Activated CD4-positive, alpha-beta memory T cell treated with anti-CD3 and anti-CD28 coated beads for 36 hours (primary cell): ENCODE measurements at places on chromosomes 5 and 9. TPM values are rescaled to one million over a fixed set of nuclear protein-coding genes. Genes with fewer than 3 reads are reported as not detected.

Gene GALNT12
- total RNA-seq: 7.9 TPM

Gene PCDHB2
- total RNA-seq: 0.17 TPM

Gene SPINK13
- not detected for total RNA-seq

Gene GPSM1
- 11.3 TPM for total RNA-seq

Gene IFNK
- not detected for total RNA-seq

Gene CCIN
- total RNA-seq: not detected

Gene NDUFB6
- total RNA-seq: 75.7 TPM

Gene TENT4A
- 29.2 TPM for total RNA-seq

Gene FRRS1L
- total RNA-seq: not detected

Gene MZB1
- total RNA-seq: 26.3 TPM

DNA sequence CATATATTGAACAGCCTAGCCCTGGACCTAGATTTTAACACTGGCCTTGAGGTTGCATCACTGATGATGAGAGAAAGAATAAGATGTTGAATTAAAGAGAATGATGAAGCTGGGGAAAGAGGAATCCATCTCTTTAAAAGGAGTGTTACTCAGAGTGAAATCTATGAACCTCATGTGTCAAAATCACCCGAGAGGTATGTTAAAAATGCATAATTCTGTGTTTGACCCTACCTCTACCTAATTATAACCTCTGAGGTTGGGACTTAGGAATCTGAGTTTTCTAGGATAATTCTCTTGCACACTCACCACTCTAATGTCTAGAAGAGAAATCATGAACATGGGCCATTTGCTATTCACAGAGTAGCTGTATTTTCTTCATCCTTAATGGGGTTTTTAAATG, 479.4 kb downstream of the ENC1 start:
- no peak overlapping the region for H3K4me3 ChIP-seq
- no peak for DNase-seq
- no peaks in the 10 kb centered on the region for H3K36me3 ChIP-seq
- H3K27me3 ChIP-seq: peaks cover 2% of the 10 kb centered on the region

- H3K36me3 ChIP-seq: peaks cover 50% of the 10 kb centered on the region
- no peak overlapping the region for H3K4me3 ChIP-seq
- no peak for DNase-seq
Measured at GRCh38 chr5:31485376-31486207, 46.3 kb downstream of the DROSHA start.

DNA sequence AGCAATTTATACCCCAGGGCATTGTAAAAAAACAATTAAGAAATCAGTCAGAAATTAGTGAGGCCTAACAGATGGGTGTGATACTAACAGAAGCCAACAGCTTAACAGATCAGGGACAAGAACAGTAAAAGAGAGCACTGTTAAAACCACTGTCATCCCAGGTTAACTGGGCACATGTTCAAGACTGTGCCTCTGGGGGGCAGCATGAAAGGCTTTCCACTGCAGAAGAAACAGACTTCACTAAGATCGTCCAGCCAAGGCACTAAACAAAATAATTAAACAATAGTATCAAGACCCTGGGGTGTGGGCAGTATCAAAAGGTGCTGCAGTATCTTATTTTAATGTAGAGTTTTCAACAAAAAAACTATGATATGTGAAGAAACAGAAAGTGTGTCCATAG, 43.5 kb downstream of the FBN2 start:
- no peaks in the 10 kb centered on the region for H3K27me3 ChIP-seq
- no peak for DNase-seq
- H3K27ac ChIP-seq: no peak overlapping the region
- no peaks in the 10 kb centered on the region for H3K36me3 ChIP-seq
- H3K4me1 ChIP-seq: no peaks in the 10 kb centered on the region

DNA sequence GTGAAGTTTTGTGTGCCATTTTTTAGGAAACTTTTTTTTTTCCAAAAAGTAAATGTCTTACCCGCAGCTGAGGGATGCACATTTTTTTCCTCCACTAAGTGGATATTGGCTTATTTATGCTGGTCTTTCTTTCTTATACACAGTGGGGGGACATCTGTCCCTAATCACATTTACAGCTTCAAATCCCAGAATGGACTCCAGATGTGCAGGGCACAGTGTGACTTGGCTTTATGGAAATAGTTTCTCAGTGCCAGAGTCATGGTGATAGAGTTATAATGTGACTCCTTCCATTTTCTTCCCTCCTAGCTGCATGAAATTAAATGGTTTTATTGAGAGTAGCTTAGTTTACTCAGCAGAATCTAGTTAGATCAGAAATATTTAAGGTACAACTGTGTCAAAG, 66.5 kb downstream of the SV2C start:
- no peak overlapping the region for H3K27ac ChIP-seq
- peaks cover 10% of the 10 kb centered on the region for H3K27me3 ChIP-seq
- no peaks in the 10 kb centered on the region for H3K4me1 ChIP-seq
- H3K4me3 ChIP-seq: no peak overlapping the region
- no peak for DNase-seq

DNA sequence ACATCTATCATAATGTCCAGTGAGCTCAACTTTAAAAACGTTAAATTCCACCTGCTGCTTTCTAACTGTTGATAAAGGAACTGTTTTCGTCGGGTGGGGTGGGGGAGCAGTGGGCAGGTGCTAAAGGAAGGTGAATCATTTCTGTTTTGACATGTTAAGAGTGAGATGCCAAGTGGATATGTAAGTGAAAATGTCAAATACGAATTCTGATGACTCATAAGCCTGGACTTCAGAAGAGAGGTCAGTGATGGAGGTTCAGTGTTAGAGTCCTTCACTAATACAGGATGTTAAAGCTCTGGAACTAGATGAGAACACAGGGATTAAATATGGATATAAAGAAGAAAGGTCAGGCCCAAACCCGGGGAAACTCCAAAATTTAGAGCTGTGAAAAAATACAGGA, 617.9 kb upstream of the CTNND2 start:
- no peak overlapping the region for H3K27ac ChIP-seq
- no peak for DNase-seq
- H3K4me1 ChIP-seq: no peaks in the 10 kb centered on the region
- no peaks in the 10 kb centered on the region for H3K27me3 ChIP-seq
- no peaks in the 10 kb centered on the region for H3K36me3 ChIP-seq

DNA sequence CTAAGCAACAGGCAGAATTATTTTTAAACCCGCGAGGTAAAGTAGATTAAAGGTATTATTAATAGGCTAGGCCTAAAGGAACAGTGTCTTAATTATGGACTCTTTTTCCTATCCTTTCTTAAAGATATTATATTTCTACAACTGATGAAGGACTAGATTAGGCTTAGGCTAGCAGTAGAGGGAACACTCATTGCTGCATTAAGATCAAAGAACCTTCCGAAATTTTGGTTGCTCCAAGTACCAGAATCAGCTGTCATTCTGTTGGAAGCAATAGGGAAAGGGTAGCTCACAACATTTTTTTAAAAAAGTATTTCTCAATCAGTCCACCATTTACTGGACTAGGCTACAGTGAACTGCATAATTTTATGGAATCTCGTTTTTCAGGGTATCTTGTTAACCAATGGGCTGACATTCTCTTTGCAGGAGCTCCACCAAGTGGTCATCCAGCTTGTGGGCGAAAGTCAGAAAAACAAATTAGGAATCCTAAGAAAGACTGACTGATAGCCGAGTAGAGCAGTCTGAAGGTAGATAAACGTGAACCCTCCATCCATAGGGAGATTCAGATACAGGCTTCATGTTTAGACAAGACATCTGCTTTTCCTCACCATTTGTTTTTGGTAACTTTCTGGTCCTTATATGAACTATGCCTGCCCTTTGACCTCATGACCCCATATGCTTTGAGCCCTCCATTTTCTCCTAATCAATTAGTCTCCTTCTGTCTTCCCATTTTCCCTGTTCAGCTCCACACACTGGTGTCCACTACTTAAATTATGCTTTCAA, 103.6 kb upstream of the CHD1 start:
- H3K27me3 ChIP-seq: no peaks in the 10 kb centered on the region
- H3K4me1 ChIP-seq: peaks cover 77% of the 10 kb centered on the region
- H3K27ac ChIP-seq: peak overlapping the region; percentile 71
- peak overlapping the region; percentile 73 for H3K4me3 ChIP-seq
- peak; percentile 55 for DNase-seq

- no peak overlapping the region for H3K4me3 ChIP-seq
- no peaks in the 10 kb centered on the region for H3K27me3 ChIP-seq
- no peaks in the 10 kb centered on the region for H3K36me3 ChIP-seq
- no peak for DNase-seq
- no peak overlapping the region for H3K27ac ChIP-seq
Measured at GRCh38 chr5:118195211-118195610, 793.1 kb downstream of the DTWD2 start.

DNA sequence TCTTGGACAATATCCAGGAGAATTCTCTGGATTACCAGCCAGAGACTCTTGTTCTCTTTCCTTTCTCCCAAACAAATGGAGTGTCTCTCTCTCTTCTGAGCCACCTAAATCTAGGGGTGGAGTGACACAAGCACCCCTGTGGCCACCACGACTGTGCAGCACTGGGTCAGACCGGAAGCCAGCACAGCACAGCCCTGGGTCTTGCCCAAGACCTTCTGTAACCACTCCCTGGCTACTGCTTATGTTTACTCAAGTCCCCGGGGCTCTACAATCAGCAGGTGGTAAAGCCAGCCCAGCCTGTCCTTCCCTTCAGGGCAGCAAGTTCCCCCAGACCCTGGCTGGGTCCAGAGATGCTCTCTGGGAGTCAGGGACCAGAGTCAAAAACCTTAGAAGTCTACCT, 110.0 kb upstream of the TUT7 start:
- H3K4me1 ChIP-seq: no peaks in the 10 kb centered on the region
- H3K27ac ChIP-seq: no peak overlapping the region
- H3K36me3 ChIP-seq: no peaks in the 10 kb centered on the region

DNA sequence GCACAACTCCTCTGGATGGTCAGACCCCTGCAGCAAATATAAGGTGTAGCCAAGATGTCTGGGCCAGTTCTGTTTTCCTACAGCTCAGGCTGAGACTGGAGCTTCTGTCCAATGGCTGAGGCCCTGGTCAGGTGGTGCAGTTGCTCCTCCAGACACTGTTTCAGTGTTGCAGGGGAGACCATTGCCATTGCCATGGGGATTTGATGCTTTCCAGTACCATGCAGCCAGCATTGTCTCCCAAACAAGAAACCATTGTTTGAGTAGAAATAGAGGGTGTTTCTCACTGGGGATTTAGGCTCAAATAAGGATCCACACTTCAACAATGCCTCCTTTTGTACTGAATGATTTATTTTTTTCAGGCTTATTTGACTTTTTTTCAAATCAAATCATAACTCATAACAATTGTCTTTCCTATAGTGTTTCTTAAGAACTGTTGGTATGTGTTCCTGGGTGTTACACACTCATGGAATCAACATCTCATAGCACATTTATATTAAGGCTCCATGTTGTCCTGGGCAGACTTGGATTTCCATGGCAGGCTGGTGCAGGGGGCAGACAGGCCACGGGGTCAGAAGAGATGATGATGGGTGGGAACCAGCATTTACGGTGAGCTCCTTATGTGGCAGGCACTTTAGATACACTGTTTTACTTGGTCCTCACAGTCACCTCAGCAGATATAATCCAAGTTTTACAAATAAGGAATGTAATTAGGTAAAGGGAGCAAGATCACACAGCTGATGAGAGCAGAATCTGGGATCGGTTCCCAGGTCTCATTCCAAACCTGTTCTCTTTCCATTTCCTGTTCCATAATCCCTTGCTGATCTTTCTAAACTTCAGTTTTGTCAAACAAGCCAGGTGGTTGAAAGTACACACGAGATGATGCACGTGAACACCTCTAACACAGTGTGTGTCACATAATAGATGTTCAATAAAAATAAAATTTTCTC, 95.9 kb upstream of the GNAQ start:
- peaks cover 2% of the 10 kb centered on the region for H3K27me3 ChIP-seq
- no peak for DNase-seq
- no peak overlapping the region for H3K4me3 ChIP-seq
- H3K36me3 ChIP-seq: no peaks in the 10 kb centered on the region

- H3K27ac ChIP-seq: no peak overlapping the region
- DNase-seq: no peak
- H3K27me3 ChIP-seq: no peaks in the 10 kb centered on the region
- H3K4me1 ChIP-seq: no peaks in the 10 kb centered on the region
Measured at GRCh38 chr5:38117784-38118479, 140.4 kb upstream of the EGFLAM start.

GRCh38 chr9:12759761-12760160, 15.1 kb upstream of the LURAP1L start:
- DNase-seq: no peak
- H3K27ac ChIP-seq: no peak overlapping the region
- no peaks in the 10 kb centered on the region for H3K4me1 ChIP-seq
- no peaks in the 10 kb centered on the region for H3K36me3 ChIP-seq
- no peak overlapping the region for H3K4me3 ChIP-seq
- H3K27me3 ChIP-seq: no peaks in the 10 kb centered on the region

- no peak overlapping the region for H3K4me3 ChIP-seq
- no peaks in the 10 kb centered on the region for H3K4me1 ChIP-seq
- H3K27me3 ChIP-seq: no peaks in the 10 kb centered on the region
- DNase-seq: no peak
Measured at GRCh38 chr9:87592554-87593358, 95.1 kb downstream of the DAPK1 start.

DNA sequence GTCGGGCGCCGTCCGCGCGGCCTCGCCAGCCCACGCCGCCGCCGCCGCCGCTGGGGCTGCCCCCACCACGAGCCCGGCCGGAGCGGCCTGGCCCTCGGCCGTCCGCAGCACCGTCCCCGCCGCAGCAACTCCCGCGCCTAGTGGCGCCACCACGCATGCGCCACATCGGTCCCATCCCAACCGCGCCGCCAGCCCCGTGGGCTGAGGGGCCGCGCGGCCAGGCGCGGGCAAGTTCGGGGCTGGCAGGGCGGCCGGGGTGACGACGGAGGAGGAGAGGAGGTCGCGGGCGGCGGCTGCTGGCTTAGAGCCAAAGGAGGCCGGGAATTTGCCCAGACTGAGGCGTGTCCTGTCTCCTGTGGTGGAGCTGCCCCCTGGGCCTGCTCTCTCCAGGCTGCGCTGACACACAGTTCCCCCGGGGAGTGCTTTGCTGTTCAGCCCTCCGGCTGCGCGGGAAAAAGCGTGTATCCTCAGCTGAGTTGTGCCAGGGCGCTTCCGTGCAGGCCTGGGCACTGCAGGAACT, at the start of gene TUSC1:
Gene TUSC1, minus strand, starts transcription at position 298 of the 520 bp plus-strand sequence. Its CDS starts 132 bp downstream, at position 166.
- no peak for DNase-seq
- H3K4me1 ChIP-seq: no peaks in the 10 kb centered on the region
- H3K27me3 ChIP-seq: peaks cover 17% of the 10 kb centered on the region
- H3K27ac ChIP-seq: no peak within 1 kb of the TSS
- H3K4me3 ChIP-seq: no peak within 1 kb of the TSS

- no peaks in the 10 kb centered on the region for H3K4me1 ChIP-seq
- H3K36me3 ChIP-seq: no peaks in the 10 kb centered on the region
- no peak for DNase-seq
- H3K27ac ChIP-seq: no peak overlapping the region
Measured at GRCh38 chr9:109707355-109707754, 72.6 kb upstream of the PALM2AKAP2 start.

GRCh38 chr9:111037356-111037707, 938 bp downstream of the LPAR1 start:
- no peak overlapping the region for H3K27ac ChIP-seq
- H3K27me3 ChIP-seq: peaks cover 32% of the 10 kb centered on the region
- no peaks in the 10 kb centered on the region for H3K36me3 ChIP-seq
- peaks cover 10% of the 10 kb centered on the region for H3K4me1 ChIP-seq
- no peak for DNase-seq
